SHP77 (cell line): ENCODE measurements at places on chromosomes 4 and X.

- DNase-seq = no peak
These were observed 977 bp downstream of the MAGEE1 start for GRCh38 chrX:76428243-76429130.

- DNase-seq = no peak
These were observed 397.6 kb upstream of the TENM3 start for GRCh38 chr4:181845617-181846016.

DNA sequence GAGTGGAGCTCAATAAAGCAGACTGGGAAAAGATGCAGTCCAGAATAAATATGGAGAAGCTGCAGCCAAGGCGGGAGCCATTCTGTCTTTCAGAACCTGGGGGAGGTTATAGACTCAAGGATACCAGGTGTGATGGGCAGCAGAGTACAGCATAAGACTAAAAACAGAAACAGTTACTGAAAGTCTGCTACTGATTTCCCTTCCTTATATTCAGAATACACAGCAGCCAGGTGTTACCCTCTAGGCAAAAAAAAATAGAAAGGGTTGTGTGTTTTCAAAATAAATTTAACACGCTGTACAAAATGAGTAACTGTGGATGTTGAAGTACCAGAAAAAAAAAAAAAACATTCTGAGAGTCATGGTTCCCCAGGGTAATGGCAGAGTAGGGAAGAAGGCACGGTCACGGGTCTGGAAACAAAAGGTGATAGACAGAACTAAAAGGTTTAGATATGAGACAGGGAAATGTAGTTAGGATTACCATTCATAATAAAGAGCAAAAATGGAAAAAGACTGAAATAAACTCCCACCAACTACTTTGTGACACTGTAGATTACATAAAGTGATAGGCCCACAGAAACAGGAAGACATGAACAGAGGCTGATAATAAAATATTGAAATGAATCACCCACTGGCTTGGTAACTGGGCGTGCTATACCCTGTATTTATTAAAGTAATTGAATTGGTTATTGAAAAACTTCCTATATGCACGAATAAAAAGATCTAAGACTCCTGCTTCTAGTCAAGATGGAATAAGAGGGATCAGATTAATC lies 10.8 kb upstream of the HHIP start:
- DNase-seq = no peak

- DNase-seq = no peak
These were observed 192.0 kb upstream of the ANK2 start for GRCh38 chr4:112857461-112857860.

- no peak for DNase-seq
These were observed 16.2 kb upstream of the CA5B start for GRCh38 chrX:15721911-15722310.

- no peak for DNase-seq
These were observed 266.7 kb upstream of the MAGEB2 start for GRCh38 chrX:29948653-29949052.

- no peak for DNase-seq
These were observed 73.1 kb downstream of the PHEX start for GRCh38 chrX:22105231-22105630.

DNA sequence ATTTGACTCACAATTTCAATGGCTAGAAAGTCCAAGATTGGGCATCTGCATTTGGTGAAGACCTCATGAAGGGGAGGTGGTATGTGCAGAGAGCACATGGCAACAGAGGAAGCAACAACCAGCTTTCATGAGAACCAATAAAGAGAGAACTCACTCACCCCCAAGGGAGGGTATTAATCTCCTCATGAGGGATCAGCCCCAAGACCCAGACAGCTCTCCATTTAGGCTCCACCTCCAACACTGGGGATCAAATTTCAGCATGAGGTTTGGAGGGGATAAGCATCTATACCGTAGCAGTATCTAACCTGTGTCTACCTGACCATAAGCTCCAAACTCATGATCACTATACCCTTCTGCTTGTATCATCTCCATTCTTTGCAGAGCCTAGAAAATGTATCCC lies 9.3 kb upstream of the TBC1D19 start:
- no peak for DNase-seq

- DNase-seq = no peak
These were observed 16.5 kb downstream of the CYBB start for GRCh38 chrX:37796310-37796709.

DNA sequence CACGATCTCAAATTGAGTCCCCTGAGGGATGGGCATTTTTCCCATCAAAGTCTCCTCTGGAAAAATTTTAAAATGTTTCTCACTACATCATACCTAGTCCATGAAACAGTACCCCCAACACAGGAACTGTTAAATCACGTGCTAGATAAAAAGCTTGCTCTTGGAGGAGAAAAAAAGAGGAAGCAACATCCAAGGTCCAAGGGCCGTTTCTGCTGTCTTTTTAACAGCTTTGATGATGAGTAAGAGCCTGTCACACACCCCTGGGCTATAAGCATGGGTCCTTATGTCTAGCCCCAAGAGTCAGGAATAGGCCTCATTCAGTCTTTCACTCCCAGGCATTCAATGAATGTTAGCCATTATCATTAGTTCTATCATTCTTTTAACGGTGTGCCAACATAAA lies 128.9 kb downstream of the SH3KBP1 start:
- DNase-seq = no peak

GRCh38 chr4:114378305-114378903 lies 220.2 kb upstream of the UGT8 start:
- DNase-seq = no peak

DNA sequence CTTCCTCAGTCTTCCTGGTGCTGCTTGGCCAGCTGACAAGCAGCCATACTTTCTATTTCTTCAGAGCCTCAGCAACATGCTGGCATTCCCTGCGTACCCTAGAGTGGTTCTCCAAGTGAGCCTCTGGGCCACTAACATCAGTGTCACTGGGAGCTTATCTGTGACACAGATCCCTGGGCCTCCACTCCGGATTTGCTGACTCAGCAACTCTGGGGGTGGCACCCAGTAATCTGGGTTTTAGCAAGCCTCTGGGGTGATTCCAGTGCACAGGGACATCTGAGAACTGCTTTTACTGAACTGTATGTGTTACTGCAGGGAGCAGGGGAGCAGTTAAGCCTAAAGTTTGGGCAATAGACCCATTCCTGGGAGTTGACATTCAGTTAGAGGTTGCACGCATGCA lies 28.2 kb upstream of the HMGB3 start:
- no peak for DNase-seq

DNA sequence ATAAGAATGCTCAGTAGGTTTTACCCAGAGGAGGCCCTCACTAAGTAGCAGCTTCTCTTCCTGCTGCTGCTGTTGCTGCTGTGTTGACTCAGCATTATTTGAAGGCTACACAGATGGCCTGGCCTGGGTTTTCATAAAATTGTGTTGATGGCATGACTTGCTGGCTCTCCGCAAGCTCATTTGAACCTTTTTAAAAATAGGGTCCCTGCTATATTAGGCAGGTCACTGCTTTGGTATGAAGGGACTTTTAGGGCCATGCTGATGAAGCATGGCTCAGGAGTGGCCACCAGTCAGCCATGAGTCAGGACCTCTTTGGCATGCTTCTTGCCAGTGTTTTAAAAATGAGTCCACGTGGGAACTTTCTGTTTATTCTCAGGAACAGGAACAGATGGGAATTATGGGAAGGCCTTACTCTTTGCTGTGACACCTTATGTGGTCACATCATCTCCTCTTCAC lies 128.7 kb downstream of the MID1IP1 start:
- no peak for DNase-seq

- DNase-seq = no peak
These were observed 14.2 kb downstream of the LRBA start for GRCh38 chr4:151000747-151001429.

GRCh38 chr4:177190995-177191580 lies 118.6 kb upstream of the NEIL3 start:
- no peak for DNase-seq

GRCh38 chr4:86775061-86775460 lies 74.1 kb downstream of the SLC10A6 start:
- DNase-seq = no peak

DNA sequence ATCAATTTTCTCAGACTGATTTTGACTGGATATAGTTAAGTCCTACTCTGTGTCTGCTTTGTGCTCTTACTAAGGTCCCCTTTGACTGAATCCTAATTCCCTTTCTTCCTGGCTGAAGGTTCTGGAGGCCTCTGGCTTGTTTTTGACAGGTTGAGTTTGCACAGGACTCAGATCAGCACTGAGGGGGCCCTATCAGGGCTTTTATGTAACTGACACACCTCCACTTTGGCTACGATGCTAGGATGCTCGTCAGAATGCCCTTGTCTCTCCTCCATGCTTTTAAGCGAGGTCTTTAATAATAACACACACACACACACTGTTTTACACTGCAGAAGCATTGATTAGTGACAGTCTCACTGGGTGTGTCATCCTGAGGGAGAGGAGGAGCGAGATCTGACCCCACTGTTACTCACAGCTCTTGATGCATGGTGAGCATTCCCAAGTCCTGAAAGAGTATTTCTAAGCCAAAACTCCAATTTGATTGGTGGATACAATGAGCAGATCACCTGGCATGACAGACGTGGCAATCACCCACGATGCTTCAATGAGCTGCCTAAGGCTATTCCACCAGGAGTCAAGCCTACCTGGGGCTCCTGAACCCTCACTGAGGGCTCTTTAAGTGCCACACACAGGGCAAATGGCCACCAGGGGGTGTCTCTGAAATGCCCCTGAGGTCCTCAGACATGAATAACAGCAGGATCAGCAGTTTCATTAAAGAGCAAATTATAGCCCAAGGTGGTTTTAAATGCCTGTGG lies 130.4 kb upstream of the CPEB2 start:
- DNase-seq = no peak

DNA sequence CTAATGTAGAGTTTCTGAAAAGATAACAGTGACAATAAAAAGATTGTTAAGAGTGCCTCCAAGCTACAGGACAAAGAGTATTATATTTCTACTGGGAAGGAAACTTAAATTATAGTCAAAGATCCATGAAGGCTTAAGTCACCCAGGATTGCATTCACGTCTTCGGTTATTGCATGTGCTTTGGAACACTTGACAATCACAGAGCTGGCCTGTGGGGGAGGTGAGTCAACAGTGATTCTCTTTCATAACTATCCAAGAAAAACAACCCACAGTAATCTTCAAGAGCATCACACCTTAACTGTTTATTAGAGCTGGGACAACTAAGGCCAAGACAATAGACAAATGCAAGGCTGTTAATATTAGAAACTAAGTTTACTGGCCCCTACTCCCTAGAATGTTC lies 40.3 kb downstream of the PDGFC start:
- peak; percentile 5 for DNase-seq
